ENCODE measurements at places on chromosomes 5 and 9.

DNA sequence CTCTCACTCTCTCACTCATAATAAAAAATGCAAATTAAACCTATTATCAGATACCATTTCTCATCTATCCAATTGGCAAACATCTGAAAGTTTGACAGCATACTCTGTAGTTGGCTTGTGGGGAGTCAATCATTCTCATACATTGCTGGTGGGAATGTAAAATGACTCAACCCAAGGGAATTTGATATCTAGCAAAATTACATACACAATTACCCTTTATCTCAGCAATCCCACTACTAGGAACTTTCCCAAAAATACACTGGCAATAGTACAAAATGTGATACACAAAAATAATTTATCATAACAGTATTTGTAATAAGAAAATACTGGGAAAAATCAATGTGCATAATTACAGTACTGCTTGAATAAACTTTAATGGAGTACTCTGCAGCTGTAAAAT is 731.3 kb downstream of the DTWD2 start:
- no peak for DNase-seq

- no peak for DNase-seq
Observed at GRCh38 chr9:87592554-87593358, 95.1 kb downstream of the DAPK1 start.

DNA sequence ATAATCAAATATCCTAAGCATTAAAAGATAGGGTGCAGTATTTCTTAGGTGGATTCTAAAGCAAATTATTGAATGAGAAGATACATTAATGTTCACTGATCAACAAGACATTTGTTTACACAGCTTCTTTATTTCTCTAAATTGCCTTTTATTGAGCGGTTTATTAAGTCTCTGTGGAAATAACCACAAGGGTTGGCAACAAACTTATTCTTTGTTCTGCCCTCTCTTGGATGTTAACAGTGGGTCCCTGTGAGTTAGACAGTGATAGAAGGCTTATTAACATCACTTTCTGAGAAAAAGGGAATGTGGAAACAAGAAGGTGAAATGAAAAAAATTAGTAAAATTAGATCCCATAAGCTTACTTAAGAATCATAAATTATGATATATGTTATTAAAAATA is 82.7 kb upstream of the C6 start:
- no peak for DNase-seq

DNA sequence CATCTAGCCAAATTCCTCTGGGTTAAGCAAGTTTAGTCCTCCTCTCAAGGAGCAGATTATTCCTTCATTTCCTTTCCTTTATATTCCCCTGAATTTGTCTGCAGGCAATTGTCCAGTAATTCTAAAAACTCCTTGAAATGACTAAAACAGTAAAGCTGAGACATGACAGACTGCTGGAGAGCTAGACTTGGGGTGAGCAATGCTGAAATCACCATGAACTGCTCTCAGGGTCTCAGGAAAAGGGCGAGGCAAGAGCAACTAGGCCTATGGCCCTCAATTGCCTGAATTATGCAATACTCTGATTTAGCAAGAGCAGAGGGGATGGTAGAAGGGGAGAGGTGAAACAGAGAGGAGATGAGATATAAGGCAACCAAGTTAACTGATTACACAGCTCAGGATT is 172.9 kb upstream of the NREP start:
- no peak for DNase-seq

DNA sequence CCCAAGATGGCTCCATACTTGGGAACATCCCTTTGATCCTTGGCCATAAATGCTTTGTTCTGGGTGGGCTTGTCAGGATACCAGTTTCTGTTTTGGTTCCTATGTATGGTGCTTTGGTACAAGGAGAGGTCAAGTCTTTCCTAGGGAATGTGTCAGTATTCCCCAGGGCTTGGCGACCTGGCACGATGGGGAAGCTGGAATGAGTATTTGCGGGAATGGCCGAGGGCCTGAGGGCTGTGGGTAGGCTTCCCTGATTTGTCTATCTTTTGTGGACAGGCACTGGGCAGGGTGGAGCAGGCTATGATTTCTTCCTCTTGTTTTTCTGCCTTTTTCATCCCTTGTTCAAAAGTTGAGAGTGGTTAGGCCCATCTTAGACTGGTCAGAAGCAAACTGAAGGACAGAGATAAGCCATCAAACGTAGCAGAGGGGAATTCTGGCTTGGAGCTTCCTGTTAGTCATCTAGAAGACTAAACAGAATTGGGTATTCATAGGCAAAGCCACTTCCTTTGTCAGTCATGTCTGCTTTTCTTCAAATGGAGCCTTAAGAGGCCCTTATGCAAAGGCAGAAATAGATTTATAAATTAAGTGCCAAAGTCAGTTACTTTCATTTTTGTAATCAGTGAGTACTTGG is 13.7 kb downstream of the DOCK2 start:
- no peak for DNase-seq

DNA sequence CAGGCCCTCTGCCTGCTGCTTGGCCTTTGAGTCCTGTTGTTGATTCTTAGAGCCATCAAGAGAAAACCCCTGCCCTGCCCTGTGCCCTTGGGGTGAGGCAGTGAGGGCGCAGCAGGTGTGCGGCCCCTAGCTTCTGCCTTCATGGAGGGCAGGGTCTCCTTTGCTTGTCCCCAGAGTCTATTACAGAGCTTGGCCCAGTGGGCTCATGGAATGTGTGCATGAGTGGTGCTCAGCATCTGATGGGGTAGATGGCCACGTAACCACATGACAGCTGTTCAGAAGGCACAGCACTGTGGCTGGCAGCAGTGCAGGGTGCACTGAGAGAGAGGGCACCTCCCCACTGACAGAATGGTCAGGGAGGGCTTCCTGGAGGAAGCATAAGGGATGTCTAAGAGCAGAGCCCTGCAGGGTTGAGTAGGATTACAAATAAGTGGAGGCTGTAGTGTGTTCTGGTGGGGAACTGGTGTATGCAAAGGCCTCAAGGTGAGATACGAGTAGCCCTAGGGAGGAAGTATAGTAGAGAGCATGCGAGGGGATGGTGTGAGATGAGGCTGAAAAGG is 70.8 kb downstream of the MACROH2A1 start:
- DNase-seq: no peak

DNA sequence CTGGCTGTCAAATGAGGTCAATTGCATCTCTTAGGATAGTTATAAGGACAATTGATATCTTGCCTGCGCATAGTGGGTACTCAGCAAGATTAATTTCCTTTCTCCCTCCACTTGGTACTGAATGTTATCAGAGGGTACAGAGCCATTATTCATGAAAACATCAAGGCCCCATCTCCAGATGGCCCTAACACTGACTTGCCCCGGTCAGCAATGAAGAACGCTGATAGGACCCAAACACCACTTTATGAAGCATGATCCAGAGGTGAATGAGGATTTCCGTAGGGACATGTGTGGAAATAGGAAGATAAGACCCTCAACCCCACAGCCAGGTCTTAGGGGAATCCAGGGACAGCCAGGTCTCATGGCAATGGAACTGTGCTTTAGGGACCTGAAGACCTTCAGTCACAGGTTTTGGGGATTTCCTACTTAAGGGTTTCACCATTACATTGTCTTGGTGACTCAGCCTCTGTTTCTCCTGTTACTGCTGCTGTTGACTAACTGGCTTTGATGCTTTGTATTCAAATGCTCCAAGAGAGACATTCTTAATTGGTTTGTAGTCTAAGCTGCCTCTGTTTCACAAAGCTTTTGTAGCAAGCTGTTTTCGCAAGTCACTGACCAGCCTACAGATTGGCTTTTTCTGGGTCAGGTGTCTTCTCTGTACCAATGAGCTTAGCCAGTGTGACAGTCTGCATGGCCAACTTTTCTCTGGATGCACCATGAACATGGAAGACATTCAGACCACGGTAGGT is 35.3 kb upstream of the IQGAP2 start:
- no peak for DNase-seq

DNA sequence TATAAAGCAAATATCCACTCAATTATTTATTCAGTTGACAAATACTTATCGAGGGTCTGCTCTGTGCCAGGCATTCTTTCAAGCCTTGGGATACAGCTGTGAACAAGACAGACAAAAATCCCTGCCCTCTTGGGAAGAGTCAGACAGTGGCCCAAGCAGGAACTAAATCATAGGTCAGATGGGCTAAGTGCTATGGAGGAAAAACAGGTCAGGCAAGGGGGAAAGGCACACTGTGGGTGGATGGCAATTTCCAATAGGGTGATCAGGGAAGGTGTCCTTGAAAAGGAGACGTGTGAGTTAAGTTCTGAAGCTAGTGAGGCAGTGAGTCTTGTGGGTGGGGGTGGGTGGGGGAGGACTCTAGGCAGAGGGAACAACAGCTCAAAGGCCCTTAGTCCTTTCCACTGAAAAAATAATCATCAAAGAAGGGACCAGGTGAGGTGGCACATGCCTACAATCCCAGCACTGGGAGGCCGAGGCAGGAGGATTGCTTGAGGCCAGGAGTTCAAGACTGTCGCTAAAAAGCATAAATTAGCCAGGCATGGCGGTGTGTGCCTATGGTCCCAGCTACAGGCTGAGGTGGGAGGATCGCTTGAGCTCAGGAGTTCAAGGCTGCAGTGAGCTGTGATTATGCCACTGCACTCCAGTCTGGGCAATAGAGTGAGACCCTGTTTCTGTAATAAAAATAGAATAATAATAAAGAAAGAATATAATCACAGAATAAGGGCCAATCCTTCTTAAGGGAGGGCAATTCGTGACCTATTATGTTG is 95.2 kb upstream of the CPEB4 start:
- no peak for DNase-seq

GRCh38 chr5:107337281-107337680 is 333.5 kb downstream of the EFNA5 start:
- DNase-seq: no peak

DNA sequence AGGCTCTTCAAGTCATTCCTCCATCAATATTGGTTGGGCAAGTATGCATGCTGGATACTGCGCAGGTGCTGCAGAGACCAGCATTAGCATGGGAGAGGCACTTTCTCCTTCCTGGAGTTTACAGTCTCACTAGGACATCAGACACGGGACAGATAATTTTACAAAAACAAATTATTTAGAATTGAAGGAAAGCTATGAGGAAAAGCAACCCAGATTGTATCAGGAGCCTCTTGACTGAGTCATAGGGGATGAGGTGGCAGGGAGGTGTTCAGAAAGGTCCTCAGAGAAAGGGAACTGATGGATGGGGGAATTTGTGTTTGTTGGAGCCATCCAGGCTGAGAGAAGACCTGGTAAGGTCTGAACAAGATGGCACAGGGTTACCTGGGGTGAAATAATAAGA is 24.5 kb upstream of the RAB14 start:
- DNase-seq: no peak

- DNase-seq: no peak
Observed at GRCh38 chr5:21236971-21237427, 1249.0 kb upstream of the CDH18 start.

DNA sequence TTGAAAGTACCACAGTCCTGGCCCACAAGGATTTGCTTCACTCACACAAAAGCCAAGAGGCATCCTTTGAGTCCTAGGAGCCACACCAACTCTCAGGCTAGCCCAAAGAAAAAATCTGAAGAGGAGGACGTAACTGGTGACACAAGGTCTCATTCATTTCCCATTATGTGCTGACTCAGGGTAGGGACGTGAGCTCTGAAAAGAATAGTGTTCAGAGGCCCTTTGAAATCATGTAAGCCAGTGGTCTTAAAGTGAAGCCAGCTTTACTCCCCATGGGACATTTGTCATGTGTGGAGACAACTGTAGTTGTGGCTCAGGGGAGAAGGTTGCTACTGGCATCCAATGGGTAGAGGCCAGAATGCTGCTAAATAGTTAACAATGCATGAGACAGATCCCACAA is 332.4 kb downstream of the KCTD16 start:
- DNase-seq: no peak

DNA sequence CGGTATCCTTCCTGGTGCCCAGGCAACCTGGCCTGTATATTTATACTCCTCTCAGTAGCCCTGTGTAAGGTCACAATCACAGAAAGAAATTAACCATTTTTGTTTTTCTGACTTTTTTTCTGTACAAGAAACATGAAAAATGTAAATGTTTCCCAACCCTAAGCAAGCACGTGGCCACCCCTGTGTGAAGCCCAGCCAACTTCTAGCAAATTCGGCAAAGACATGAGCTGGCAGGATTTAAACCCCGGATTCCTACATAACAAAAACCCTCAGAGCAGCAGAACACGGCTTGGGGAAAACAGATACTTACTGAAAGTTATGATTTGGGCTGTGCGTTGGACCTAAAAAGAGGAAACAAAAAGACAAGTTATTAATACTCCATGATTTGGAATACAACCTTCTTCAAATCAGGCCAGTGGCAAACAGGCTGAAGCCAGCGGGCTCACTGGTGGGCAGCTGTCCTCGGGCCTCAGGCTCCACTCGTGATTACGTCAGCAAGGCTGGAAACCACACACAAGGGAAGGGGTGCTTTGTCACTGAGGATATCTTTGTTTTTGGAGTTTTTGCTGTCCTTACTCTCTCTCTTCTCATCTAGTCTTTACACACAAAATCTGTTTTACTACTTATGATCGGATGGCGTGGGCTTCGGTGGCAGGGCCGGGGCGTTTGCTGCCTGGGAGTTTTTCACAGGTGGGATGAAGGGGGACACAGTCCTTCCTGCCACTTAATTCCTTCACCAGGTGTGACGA is 194.1 kb downstream of the ROR2 start:
- DNase-seq: no peak

DNA sequence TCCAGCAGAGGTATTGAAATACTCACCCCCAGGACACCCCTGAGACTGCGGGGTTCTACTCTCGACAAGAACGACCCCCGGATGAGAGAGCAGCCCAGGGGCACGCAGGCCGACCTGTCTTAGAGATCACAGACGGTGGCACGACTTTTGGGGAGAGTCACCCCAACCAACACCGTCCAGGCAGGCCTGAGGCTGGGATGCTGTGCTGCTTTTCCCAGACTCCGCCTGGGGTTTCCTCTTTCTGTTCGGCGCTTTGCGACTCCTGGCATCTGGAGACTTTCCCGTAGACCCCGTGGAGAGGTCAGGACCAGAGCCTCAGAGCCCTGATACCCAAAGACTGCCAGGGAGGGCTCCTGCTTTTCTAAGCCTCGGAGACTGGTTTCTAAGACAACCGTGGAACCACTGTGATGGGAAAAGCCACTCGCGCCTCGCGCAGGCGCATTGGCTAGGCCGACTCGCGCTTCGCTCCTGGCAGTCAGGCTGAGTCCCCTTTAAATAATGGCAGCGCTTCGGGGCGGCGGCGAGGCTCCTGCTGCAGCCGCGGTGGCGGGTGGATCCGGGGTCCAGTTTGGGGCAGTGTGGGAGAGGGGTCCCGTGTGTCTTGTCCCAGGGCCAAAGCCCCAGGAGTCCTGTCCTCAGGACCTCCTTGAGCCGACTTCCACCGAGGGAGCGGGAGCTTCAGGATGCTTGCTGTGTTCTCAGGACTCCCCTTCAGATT is 484.0 kb downstream of the SPATA31A7 start:
- no peak for DNase-seq

GRCh38 chr5:156556666-156557406 is 229.9 kb downstream of the SGCD start:
- DNase-seq: no peak

- DNase-seq: no peak
Observed at GRCh38 chr9:121831869-121832268, 180.4 kb downstream of the DAB2IP start.

GRCh38 chr5:2754581-2755075 is 3.2 kb upstream of the IRX2 start:
- no peak for DNase-seq

- DNase-seq: no peak
Observed at GRCh38 chr9:19623941-19624340, 164.9 kb downstream of the SLC24A2 start.

- no peak for DNase-seq
Observed at GRCh38 chr9:119801311-119801710, 432.1 kb upstream of the BRINP1 start.

Measured in stimulated activated CD4-positive, alpha-beta T cell treated with anti-CD3 and anti-CD28 coated beads, Interleukin-12 subunit alpha, Interleukin-12 subunit beta, amount 100 ng/mL, for 24 hours (primary cell).